NCI-H345 (cell line): ENCODE measurements at places on chromosomes 1 and 21.

DNA sequence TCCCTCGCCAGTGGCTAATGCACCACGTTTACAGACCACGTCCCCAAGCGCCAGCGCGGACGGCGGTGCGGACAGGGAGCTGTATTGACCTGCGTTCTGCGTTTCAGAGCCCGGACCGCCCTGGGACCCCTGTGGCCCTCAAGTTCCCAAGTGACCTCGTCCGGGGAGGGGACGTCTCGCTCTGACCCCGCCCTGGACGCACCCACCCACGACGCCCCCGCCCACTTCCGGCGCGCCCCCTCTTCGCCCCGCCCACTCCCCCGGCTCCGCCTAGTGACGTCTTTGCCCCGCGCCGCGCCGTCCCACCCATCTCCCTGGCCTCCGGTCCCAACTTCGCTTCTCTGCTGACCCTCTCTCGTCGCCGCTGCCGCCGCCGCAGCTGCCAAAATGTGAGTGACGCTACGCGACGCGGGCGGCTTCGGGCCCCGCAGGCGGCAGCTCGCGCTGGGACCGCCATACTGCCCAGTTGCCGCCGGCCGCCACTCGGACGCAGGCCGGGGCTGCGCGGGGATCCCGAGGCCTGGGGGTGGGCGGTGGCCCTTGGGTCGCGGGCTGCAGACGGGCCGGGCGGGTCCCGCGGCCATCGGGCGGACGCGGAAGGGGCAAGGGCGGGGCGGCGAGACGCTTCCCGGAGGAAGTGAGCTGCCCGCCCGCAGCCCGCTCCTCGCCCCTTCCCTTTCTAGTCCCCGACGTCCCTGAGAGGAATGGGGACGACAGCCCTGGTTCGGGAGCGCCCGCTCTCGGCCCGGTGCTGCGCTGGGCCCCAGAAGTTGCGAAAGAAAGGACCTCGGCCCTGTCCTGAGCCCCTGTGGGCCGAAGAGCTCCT, at the start of gene VAMP3:
TSS of gene VAMP3 (plus strand) at position 300 of the 826 bp plus-strand sequence. CDS start at position 388, 88 bp downstream.
- peak; percentile 85 for DNase-seq

DNA sequence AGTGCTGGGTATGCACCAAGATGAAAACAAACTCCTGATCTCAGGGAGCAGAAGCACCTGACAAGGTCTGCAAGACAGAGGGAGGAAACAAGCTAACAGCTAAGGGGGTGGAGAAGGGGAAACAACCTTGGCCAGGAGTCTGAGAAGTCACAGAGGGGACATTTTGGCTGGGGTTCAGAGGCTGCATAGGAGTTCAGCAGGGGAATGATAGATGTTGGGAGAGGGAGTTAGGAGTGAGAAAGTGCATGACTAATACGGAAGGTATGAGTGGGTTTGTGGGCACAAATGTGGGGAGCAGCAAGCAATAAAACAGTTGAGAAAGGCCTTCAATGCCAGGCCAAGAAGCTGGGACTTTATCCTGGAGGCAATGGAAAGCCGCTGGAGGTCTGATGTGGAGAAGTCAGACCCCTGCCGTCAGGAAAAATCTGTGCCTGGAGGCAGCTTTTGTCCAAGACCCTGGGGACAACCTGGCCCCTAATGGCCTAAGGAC, 16.4 kb downstream of the EPHA2 start:
- no peak for DNase-seq

DNA sequence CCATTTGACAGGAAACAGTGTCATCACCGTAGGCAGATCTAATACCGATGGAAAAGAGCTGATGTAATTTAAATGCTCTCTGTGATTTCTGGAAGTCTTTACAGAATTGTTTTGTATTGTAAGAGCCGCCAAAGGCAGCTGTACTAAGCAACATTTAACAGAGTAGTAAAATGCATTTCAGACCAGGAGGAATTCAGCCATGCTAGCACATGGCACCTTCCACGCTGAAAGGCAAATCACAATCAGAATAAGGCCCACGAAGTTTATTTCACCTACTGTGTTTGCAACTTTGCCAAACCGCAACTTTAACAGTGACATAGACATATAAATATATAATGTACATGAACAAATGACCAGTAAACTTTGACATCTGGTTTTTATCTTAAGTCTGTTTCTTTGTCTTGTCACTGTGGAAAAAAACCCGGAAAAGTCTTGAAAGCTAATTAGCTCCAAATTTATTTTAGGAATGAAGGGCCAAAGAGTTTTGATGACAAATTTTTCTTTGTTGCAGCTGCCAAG, 26.1 kb upstream of the DISC1 start:
- DNase-seq = no peak

DNA sequence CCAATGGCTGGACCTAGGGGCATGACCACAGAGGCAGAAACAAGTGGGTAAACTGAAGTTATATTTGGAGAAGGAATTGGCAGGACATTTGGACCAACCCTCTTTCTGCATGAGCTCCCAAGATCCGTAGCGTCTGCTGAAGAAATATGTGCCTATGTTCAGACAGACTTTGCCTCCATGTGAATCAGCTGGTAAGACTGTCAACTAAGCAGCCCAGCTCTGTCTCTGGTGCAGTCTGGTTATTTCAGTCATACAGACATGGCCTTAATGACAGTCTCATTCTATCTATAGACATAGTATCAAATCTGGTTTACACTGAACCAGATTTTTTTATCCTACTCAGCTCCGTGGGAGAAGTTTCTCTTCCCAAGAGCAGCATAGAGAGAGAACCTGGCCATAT, 63.1 kb upstream of the PBX1 start:
- DNase-seq = no peak

- no peak for DNase-seq
These were observed 113.4 kb downstream of the PTBP2 start for GRCh38 chr1:96834986-96835385.
